D721Med (cell line): ENCODE measurements at places on chromosomes 5 and 9.

GRCh38 chr5:131959906-131960305 lies 14.4 kb upstream of the MEIKIN start:
- no peak for DNase-seq

DNA sequence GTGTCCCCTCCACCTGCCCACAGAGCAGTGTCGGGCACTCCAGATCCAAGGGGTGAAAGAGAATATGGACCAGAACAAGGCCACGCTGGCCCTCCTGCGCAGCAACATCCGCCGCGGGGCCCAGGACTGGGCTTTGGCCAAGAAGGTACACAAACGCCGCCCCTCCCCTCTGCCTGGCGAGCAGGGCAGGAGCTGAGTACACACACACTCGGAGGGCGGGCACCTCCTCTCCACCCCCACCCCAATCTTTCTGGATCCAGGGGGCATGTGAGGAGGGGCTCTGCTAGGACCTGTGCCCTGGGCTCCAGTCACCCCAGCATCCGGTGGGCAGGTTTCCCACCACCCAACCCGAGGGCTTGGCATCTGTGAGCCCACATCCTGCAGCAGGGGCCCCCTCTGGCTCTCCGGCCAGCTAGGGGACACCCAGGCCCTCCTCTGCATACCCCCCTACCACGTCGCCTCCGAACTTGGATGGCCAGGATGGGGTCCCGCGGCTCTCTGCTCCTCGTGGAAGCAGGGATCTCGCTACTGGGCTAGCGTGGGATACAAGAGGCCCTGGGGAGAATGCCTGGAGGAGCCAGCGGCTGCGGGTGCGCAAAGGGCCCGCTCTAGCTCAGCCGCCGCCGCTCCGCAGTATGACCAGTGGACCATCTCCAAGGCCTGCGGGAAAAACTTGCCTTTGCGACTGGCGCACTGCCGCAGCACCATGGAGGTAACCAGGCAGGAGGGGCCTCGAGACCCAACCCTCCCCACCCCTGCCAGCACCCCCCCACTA lies 3.1 kb downstream of the CCDC183 start:
- no peak for DNase-seq

DNA sequence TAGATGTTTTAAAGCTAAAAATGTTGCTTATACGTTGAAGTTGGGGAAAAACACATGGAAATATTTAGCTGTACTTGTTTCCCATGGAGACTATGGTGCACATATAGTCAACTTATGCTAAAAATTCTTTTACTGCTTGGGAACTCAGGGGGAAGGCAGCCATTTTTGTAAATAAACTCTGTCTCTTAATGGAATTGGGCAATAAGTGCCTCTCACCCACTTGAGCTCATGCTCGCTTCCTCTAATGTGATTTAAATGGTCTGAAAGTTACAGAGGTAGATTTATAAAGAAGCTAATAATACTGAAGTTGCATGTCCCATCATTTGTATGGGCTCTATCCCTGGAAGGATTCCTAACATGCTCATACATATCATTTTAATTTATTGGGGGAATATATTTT lies 523.8 kb downstream of the RASEF start:
- no peak for DNase-seq

DNA sequence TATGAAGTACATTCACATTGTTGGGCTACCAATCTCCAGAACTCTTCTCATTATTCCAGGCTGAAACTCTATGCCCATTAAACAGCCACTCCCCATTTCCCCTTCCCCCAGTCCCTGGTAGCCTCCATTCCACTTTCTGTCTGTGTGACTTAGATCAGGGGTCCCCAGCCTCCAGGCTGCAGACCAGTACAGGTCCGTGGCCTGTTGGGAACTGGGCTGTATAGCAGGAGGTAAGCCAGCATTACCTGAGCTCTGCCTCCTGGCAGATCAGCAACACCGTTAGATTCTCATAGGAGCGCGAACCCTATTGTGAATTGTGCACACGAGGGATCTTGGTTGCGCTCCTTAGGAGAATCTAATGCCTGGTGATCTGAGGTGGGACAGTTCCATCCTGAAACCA lies 23.1 kb downstream of the ZNF618 start:
- DNase-seq, result no peak

GRCh38 chr5:151671950-151672349 lies 14.8 kb downstream of the SPARC start:
- no peak for DNase-seq

GRCh38 chr5:87400305-87400899 lies 12.3 kb downstream of the CCNH start:
- DNase-seq, result no peak

- no peak for DNase-seq
Observed at GRCh38 chr5:151191661-151192060, 32.2 kb downstream of the CCDC69 start.

- no peak for DNase-seq
Observed at GRCh38 chr9:79213417-79214125, 358.2 kb upstream of the TLE4 start.
